ENCODE measurements at places on chromosomes 2 and 18.

DNA sequence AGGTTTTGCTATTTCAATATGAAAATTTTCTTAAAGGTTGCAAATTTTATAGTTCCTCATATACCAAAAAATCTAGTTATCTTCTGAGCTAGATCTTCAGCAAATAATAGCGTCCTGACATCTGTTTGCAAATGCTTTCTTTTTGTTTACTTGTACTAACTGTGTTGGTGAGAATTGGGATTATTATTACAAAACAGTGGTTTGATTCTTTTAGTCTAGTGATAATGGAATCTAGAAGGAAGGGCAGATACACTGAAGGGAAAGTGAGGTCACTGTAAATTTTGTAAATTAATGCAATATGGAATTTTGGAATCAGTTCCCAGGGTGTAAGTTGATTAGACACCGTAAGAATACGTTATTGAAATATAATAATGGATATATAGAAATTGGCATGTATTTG is 36.2 kb upstream of the NT5C1B start:
- no peak for DNase-seq

DNA sequence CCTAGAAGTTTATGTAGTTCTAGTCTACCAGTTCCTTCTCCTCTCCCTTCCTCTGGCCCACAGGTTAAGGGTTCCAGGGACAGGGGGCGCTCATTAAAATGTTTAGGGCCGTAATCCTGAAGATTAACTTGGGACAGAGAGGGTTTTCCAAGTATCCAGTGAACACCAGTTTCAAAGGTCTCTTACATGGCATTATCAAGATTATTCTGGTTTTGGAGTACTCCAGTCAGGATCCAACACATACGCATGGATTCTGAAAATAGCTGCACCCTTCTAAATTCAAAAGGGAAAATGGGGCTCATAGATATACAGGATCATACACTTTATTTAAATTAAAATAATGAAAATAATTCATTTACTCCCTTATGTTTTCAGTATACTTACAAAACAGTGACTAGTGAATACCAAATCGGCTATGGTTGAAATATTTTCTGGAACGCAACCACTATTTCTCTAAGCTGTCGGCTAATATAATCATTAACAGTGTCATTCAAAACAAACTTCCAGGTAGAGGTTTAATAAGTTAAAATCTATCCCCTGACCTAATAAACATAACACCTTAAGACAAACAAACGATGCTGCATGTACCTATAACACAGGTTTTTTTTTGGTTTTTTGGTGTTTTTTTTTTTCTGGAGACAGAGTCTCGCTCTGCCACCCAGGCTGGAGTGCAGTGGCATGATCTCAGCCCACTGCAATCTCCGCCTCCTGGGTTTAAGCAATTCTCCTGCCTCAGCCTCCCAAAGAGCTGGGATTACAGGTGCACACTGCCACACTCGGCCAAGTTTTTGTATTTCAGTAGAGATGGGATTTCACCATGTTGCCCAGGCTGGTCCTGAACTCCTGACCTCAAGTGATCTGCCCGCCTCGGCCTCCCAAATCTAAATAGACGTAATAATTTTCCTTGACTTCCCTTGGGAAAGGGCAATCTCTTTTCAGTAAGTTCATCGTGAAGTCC is 44.7 kb downstream of the MGAT4A start:
- no peak for DNase-seq

DNA sequence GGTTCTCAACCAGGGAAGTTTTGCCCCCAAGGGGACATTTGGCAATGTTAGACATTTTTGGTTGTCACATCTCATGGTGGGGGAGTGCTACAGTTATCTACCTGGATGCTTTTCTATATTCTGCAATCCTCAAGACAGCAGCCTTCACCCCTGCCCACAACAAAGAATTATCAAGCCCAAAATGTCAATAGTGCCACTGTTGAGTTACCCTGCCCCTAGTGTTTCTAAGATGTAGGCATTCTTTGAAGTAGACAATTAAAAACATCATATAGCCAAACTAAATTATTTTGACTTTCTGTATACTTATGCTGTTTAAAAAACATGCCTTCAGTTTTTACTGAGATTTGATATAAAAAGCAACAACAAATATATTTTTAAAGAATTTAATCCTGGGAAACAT is 48.0 kb downstream of the ABI2 start:
- DNase-seq = no peak

DNA sequence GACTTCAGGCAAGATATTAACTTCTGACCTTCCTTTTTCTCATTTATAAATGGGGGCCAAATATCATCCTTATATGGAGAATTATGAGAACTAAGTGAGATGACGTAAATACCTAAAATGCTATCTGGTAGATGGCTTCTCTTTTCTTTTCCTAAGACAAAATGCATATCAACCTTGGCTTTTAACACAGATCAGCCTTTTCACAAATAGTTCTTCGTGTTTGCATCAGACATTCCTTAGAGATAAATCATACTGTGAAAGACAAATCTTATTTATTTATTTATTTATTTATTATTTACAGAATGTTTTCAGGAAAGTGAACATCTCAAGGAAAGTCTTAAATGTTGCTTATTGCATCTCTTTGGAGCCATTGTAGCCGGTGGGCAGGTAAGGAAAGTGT is 62.8 kb downstream of the NBEAL1 start:
- DNase-seq = no peak

DNA sequence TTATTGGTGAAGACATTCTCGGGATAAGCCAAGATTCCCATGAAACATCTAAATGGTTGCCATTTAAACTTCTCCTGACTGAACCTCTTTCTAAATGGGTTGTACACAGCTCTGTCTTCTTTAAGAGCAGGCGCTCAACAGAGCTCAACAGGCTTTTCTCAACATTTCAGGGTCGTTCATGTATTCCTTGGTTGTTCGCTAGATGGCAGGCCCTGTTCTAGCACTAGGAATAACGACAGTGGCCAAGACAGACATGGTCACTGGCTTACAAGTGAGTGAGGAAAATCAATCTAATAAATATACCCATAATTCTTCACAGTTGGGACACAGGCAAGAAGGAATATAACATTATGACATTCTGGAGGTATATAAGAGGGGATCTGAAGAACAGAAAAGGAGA is 154.5 kb downstream of the SMAD2 start:
- DNase-seq = no peak

DNA sequence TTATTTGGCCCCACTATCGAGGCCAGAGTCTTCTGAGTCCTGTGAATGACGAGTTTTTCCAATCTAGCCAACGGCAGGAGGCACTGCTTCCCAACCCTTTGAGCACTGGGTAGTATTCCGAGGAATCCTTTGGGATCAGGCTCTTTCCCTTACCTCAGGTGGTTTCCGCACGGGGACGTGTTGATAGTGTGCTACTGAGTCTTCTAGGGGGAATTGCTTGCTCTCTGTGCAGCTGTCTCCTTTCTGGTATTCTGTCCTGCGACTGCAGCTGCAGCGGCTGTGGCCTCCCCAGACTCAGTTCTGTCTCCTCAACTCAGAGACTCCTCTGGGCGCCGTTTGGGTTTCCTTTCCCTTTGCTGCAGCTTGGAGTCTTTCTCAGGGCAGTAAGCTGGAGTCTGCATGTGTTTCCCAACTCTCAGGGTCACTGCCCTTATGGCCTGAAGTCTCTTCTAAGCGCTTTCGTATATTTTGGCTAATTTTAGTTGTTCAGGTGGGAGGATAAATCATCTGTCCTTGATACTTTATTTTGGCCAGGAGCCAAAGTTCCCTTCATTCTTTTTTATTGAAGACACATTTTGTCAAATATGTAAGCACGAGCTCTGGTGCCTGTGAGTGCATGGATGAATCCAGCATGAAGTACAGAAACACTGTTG is 118.4 kb downstream of the MAP4K4 start:
- no peak for DNase-seq

DNA sequence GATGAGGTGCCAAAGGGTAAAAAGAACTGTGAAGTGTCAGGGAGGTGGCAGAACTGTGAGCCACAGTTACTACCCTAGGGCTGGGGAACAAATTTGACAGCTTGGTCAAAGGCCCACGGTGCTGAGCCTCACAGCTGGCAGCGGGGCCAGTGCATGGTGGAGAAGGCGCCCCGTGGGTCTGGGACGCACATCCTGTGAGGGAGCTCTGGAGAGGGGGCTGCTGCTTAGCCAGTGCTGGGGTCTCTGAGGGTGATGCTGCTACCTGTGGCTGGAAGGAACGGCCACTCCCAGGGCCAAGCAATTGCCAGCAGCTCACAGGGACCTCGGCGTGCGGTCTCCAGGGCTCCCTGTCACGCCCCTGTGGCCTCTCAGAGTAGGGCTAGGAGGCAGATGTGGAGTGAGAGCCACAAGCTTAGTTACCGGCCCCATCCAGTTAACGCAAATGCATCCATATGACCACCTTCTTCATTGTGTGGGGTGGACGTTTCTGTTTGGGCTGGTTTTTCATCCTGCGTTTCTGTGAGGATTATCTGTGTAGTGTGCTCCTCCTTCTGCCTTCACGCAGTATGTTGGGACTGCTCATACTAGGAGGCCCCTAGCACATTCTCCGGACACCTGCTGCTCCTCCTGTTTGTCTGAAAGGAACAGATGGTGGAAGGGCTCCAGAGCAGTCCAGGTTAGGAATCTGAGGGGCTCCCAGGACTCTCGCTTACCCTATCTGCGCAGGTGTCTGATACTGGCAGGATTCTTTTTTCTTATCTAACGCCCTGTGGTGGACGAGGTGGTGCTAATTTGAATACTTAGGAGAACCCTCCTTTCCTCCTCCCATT is 26.0 kb downstream of the STK25 start:
- DNase-seq = no peak

DNA sequence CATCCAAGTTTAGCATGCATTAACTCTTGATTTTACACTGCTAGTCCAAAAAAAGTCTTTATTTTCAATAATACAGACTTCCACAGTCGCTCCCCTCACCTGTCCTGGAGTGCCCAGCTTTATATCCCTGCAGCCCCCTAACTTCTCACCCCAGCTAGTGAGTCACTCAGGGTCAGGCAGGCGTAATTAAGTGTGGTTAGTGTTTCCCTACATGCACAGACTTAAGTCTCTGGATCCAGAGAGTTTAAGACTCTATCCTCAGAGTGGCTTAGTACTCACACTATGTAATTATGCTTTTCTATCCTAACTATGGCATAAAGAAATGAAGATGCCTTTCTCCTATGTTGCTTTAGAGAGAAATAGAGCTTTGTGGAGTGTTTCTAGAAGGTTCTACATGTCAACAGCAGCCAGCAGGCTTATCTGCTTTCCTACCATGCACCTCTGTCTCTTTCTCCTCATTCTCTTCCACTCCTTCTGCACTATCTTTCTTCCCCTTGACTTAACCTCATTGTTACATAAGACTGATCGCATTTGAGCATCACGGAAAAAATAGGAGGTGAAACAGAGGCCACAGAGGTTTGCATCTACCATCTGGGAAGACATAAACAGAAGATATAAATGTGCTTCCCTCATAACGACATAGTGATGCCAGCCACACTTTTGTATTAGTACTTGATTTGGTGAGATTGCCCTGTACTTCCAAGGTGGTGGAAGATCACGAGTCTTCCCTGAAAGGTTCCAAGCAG is 34.4 kb upstream of the PMAIP1 start:
- no peak for DNase-seq

Data from stimulated activated CD8-positive, alpha-beta memory T cell treated with anti-CD3 and anti-CD28 coated beads, Interleukin-15, amount 100 ng/mL, for 24 hours (primary cell).